Calu3 (cell line): ENCODE measurements at places on chromosomes 1 and 21. TPM values are rescaled to one million over a fixed set of nuclear protein-coding genes. Genes with fewer than 3 reads are reported as not detected.
A peak's percentile ranks its signal among the peaks of the same experiment; 100 is the strongest.

- peaks cover 7% of the 10 kb centered on the region for H3K36me3 ChIP-seq
- DNase-seq = no peak
- H3K4me1 ChIP-seq = no peaks in the 10 kb centered on the region
- no peaks in the 10 kb centered on the region for H3K27me3 ChIP-seq
- H3K4me3 ChIP-seq = no peak overlapping the region
These were observed 45.7 kb upstream of the ANGPTL1 start for GRCh38 chr1:178916448-178917174.

GRCh38 chr1:57881639-57882038 is 457.8 kb upstream of the DAB1 start:
- H3K36me3 ChIP-seq = no peaks in the 10 kb centered on the region
- H3K4me1 ChIP-seq = no peaks in the 10 kb centered on the region
- DNase-seq = no peak
- H3K27me3 ChIP-seq = peaks cover 21% of the 10 kb centered on the region

GRCh38 chr1:178908358-178908757 is 37.5 kb upstream of the ANGPTL1 start:
- H3K27me3 ChIP-seq = no peaks in the 10 kb centered on the region
- no peak overlapping the region for H3K4me3 ChIP-seq
- DNase-seq = no peak
- H3K4me1 ChIP-seq = no peaks in the 10 kb centered on the region
- H3K36me3 ChIP-seq = no peaks in the 10 kb centered on the region

DNA sequence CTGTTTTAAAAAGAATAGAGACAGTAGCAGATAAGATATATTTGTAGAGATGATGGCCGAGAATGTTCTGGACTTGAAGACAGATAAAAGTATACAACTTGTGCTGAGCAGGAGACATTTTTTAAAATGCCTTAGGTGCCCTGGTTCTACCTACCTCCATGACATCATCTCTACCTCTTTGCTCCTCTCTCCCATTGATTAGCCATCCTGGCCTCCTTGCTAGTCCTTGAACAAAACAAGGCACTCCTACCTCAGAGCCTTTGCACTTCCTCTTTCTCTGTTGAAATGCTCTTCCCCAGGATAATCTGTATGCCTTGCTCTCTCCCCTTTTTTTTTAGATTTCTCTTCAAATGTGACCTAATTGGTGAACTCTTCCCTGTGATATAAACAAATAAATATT is 92.6 kb upstream of the MAGI3 start:
- peaks cover 9% of the 10 kb centered on the region for H3K4me1 ChIP-seq
- no peaks in the 10 kb centered on the region for H3K36me3 ChIP-seq
- H3K27ac ChIP-seq = no peak overlapping the region
- H3K4me3 ChIP-seq = no peak overlapping the region
- H3K27me3 ChIP-seq = no peaks in the 10 kb centered on the region
- DNase-seq = no peak

DNA sequence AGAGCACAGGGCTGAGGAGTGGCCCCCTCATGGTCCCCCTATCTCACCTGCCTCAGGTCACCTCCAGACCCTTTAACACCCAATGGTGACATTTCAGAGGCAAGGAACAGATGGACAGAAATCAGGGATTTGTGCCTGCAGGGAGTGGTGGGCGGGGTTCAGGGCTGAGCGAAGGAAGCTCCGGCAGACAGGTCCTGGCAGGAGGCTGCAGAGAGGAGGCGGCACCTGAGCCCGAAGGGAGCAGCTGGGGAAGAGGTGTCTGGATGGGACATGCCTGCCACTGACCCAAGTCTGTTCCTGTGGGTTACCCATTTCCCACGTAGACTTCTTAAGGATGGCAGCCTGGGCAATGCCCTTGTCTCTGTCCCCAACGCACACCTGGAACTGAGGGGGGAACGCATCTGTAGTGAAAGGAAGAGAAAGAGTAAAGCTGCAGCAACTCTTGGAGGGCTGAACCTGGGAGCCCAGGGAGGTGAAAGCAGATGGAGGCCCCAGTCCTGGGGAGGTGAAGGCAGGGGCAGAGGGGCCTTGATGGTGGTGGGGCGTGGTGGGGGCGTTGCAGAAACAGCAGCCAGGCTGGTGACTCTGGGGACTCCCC is 61.6 kb upstream of the ADARB1 start:
- H3K4me3 ChIP-seq = peak overlapping the region; percentile 45
- H3K36me3 ChIP-seq = peaks cover 4% of the 10 kb centered on the region
- peaks cover 12% of the 10 kb centered on the region for H3K4me1 ChIP-seq

DNA sequence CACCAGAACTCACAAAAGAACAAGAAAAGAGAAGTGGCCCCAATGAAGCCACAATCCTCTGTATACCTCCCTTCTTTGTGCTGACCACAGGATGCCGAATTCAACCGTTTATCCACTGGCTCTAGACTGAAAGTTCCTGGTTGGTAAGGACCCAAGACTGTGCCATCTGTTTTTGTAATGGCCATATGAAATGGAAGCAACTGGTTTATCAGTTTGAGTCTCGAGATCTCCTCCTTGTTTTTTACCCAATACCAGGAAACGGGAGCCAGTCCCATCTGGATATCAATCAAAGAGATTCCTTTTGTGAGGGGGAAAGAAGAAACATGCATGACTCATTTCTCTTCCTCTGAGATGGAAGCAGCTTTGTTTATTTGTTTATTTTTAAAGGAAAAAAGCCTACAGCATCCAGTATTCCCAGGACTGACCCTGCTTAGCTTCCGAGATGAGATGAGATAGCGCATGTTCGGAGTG is 32.4 kb upstream of the ZNF124 start:
- no peaks in the 10 kb centered on the region for H3K27me3 ChIP-seq
- no peak overlapping the region for H3K27ac ChIP-seq
- no peak overlapping the region for H3K4me3 ChIP-seq

GRCh38 chr1:11740258-11741192 is 4.6 kb downstream of the AGTRAP start:
- no peak for DNase-seq
- H3K27me3 ChIP-seq = no peaks in the 10 kb centered on the region
- H3K4me1 ChIP-seq = peaks cover 3% of the 10 kb centered on the region
- no peak overlapping the region for H3K4me3 ChIP-seq

The RBP7 gene
- total RNA-seq = 0.83 TPM in 1 of 2 replicates, not detected in the other

The SPRR2A gene
- not detected in 2 replicates for total RNA-seq

The CD84 gene
- not detected in 2 replicates for total RNA-seq

The C1orf141 gene
- total RNA-seq = not detected in 2 replicates
